ENCODE measurements at places on chromosomes 2 and 18.

- no peak for DNase-seq
Measured at GRCh38 chr2:67895227-67895941, 167.4 kb downstream of the C1D start.

GRCh38 chr2:175855236-175855635, 146.8 kb downstream of the LNPK start:
- DNase-seq = no peak

- no peak for DNase-seq
Measured at GRCh38 chr2:198102856-198103255, 298.5 kb downstream of the PLCL1 start.

- DNase-seq = no peak
Measured at GRCh38 chr2:190425221-190425866, 17.2 kb downstream of the MFSD6 start.

- DNase-seq = no peak
Measured at GRCh38 chr2:166458674-166459073, 35.4 kb downstream of the SCN7A start.

- no peak for DNase-seq
Measured at GRCh38 chr18:11502368-11502767, 107.0 kb upstream of the SLC35G4 start.

GRCh38 chr18:2994020-2994589, 18.8 kb downstream of the LPIN2 start:
- no peak for DNase-seq

DNA sequence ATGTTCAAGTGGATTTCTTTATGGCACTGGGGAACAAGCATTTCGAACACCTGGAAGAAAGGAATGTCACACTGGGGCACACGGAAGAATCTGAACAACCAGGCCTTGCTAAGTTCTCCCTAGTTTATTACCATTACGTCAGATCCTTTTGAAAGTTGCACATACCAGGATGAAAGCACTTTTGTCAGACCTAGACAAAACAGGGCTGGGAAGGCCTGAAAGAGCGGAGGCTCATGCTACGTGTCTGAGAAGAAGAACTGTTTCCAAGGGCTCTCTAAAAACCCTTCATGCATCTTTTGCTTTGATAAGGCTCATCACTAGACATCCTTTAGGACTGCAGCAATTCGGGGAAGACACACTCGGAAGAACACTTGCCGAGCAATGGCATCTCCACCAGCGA, 15.4 kb upstream of the SLC25A52 start:
- no peak for DNase-seq

DNA sequence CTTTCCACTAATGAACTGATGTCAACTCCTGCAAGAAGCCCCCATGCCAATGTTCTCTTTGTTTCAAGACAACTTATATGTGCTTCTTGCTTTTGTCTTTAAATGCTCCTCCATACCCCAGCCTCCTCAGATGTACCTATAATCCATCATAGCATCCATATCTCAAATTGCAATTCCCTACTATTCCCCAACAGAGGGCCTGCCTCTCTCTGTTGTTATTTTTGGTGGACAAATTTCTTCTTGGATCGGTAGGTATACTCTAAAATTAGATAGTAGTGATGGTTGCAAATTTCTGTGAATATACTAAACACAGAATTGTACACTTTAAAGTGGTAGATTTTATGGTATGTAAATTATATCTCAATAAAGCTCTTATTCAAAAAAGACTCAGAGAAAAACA, 820.1 kb downstream of the METTL4 start:
- DNase-seq = no peak
